GM12864 (cell line): ENCODE measurements at places on chromosomes 7 and 10.

GRCh38 chr7:27890205-27890849 is 150.4 kb downstream of the TAX1BP1 start:
- peak; percentile 37 for DNase-seq

DNA sequence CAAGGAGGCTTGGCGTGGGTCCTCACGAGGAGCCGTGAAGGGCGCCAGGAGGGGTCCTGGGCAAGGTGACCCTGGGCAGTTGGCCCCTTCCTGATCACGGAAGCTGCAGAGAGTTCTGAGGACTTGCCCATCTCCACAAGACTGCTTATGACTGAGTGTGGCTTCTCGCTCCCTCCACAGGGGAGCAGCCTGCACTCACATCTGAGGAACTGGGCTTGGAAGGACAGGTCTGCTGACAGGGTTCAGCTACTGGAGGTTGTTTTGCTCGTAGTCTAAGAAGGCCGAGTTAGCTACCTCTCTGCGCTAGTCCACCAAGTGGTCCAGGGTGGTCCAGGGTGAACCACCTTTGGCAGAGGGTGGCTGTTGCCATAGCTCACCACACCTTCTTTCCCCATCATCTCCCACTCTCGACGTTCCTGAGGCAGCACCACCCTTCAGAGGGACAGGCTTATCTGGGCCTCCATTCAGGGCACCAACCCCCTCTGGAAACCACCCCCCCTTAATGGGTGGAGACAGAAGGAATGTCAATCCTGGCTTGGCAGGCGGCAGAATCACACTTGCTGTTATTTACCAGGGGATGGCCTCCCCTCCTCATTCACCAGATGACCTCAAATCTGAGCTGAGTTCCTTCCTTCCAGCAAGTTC is 38.2 kb downstream of the FAM53B start:
- no peak for DNase-seq

DNA sequence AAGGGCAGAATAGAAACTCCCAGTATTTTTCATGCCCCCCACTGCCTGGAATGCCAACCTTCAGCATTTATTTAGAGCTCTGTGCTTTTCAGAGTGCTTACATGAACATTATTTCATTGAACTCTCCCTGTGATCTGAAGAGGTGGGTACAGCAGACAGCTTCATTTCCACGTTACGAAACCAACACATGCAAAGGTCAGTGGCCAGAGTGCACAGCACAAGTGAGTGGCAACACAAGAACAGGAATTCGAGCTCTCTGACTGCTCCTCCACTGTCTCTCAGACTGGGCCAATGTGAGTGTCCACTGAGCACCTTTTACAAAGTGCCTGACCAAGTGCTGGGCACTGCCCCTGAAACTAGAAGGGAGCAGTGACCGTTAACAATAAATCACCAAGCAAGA is 162.9 kb downstream of the GLI3 start:
- no peak for DNase-seq

DNA sequence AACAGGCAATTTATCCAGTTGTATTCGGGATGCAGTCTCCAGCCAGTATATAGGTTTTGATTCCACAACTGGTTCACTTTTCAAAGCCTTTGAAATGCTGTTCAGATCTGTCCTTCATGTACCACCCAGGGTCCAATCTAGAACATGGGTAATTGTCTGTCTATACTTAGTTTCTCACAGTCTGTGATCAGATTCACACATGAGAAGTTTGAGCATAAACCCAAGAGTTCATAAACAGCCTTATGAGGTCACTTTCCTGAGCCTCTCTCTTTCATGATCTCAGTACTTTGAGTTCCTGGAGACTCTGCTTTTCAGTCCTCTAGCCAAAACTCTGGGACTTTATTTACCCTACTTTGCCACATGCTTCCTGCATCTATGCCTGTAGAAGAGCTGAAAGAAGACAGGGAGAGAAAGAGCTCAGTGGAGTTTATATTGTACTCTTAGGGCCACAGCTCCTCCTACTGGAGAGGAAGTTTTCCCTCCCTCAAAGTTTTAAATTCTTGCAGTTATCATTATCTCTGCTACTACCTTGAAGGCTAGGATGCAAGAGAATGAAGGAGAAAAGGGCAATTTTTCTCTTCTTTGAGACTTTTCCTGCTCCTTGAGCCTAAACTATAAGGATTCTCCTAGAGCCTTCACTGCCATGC is 172.0 kb downstream of the ZEB1 start:
- DNase-seq: peak; percentile 12

DNA sequence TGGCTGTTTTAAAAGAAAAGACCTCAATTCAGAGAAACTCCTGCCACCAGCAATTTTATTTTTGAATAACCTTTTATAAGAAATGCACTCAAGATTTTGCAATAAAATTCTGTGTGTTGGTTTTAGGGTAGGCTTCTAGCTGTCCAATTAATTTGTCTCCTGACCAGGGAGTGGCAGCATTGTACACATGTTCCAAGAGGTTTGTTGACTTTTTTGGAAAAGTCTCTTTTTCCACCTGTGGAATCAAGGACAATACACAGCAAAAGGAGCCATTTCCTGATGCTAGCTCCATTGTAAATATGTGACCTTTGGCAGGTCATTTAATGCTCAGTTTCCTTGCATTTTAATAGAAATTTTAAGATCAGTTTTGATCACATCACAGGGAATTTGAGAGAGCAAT is 1.8 kb downstream of the GIMAP5 start:
- no peak for DNase-seq

GRCh38 chr10:114779803-114780576 is 41.6 kb upstream of the FHIP2A start:
- no peak for DNase-seq

DNA sequence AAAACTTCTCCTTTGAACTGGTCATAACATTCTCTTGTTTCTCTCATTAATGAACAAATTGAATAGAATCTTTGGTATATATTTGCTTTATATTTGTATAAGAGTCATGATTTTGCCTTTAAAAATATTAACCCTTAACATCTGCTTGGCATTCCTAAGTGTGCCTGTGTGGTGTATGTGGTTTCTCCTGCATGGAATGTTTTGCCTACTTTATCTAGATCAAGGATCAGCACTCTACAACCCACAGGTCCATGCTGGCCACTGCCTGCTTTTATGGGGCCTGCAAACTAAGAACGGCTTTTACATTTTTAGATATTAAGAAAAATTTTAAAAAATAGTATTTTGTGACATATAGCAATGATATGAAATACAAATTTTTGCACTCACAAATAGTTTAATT is 4.3 kb upstream of the LAMB4 start:
- DNase-seq: no peak

DNA sequence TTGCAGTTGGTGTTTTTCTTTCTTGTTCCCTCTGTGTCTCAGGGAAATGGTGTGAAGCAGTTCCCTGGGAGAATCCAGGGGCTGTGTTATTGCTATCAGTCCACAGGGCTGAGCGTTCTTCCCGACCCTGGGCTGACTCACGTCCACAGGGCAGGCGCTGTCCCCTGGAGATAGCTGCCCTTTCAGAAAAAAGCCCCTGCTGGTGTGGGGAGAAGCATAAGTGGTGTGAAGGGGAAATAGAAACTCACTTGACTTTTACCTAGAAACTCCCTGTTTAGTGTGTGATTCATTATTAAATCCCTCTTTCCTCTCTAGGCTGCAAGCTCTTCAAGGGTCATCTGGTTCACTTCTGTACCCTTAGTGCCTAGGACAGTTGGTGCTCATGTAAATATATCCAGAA is 63.3 kb upstream of the SMNDC1 start:
- DNase-seq: no peak
